ENCODE measurements at places on chromosomes 7 and 10.

DNA sequence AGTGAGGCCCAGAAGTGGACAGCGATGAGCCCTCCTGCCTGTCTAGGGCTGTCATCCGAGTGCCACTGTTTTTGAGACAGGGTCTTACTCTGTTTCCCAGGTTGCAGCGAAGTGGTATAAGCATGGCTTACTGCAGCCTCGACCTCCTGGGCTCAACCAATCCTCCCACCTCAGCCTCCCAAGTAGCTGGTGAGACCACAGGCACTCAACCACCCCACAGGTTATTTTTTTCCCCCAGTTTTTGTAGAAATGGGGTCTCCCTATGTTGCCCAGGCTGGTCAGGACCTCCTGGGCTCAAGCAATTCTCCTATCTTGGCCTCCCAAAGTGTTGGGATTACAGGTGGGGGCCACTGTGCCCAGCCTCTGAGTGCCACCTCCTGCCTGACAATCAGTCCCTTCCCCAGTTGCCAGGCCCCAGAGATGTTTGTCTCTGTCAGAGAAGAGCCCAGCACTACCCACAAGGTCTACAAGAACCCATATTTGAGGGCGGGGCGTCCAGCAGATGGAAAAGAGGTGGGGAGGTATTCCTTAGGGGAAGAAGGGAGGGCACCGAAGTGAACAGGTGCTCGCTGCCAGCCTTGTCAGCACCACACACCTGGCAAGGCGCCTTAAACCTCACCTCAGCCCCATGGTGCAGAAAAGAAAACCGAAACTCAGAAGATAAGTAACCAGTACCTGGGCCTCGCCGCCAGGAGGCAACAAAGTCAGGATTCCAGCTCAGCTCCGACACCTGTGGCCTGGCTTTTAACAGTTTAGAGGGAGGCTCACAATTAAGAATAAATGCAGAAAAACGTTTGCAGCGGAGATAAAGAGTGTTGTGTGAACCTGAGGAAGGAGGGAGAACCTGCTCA lies 77.4 kb upstream of the ANLN start:
- DNase-seq: no peak

GRCh38 chr10:128614802-128615553 lies 488.8 kb upstream of the MKI67 start:
- no peak for DNase-seq

GRCh38 chr10:13882119-13882711 lies 295.4 kb downstream of the PRPF18 start:
- no peak for DNase-seq

GRCh38 chr7:17681965-17682364 lies 258.3 kb downstream of the SNX13 start:
- DNase-seq: no peak

GRCh38 chr7:155584763-155585531 lies 38.6 kb upstream of the CNPY1 start:
- no peak for DNase-seq

DNA sequence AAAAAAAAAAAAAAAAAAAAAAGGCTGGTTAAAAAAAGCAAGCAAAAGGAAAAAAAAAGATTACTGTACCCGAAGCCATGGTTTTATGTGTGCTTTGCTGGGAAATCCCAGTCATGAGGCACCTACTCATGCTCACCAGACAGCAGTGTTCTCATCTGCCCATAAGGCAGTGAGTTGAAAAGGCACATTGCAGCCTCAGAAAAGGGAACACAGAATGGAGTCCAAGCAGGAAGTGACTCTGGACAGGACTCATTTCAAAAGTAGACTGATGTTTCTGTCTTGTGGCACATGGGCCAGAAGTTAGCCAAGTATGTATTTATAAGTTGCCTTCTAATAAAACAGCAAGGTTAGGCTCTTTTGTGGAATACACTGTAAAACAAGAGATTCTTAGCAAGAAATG lies 40.2 kb downstream of the PDSS1 start:
- no peak for DNase-seq

GRCh38 chr10:61923210-61923949 lies 21.9 kb downstream of the ARID5B start:
- DNase-seq: no peak

- no peak for DNase-seq
Observed at GRCh38 chr10:78964274-78964951, 104.4 kb upstream of the ZMIZ1 start.

DNA sequence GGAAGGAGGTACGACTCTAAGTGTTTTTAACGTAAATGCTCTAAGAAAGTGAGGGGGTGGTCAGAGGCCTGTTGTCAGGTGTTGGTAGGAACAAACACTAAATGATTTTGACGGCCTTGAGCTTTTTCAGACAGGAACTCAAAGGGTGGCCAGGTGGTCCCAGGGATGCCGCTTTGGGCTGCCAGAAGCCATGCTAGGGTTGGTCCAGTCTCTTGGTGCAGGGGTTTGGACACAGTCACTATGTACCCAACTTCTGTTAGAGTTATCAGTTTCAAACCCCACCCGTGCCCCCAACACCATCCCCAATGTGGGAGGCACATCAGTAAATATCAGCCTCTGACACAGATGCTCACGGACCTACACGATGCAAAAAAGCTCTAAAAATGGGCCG lies 9.3 kb downstream of the ATP6V0E2 start:
- no peak for DNase-seq

DNA sequence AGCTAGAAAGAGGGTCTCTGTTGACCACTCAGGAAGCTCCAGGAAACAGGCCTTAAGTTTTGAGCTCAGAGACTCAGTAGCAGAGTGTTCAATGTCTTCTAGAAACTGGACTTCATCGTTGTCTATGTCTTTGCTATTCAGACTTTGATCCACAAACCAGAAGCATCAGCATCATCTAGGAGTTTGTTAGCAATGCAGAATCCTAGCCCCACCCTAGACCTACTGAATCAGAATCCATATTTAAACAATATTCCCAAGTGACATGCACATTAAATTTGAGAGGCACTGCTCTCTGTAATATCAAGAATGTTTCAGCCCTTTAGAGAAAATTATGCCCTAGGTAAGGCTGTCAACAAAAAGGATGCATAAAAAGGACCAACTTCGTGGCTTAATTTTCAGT lies 12.9 kb upstream of the OGDHL start:
- no peak for DNase-seq

GRCh38 chr7:24441314-24442027 lies 131.8 kb upstream of the PALS2 start:
- no peak for DNase-seq

GRCh38 chr10:71204746-71205145 lies 7.6 kb upstream of the UNC5B start:
- DNase-seq: no peak

Measured in NCI-H446 (cell line).